ENCODE measurements at places on chromosomes 2 and 18. TPM values are rescaled to one million over a fixed set of nuclear protein-coding genes. Genes with fewer than 3 reads are reported as not detected.

The TRPM8 gene
- under 0.01 TPM for total RNA-seq

The DTNB gene
- total RNA-seq = 11.0 TPM

The SPEG gene
- total RNA-seq = 0.36 TPM

The KHK gene
- total RNA-seq = 2.8 TPM

The CWC22 gene
- total RNA-seq = 10.7 TPM

The ABCG5 gene
- total RNA-seq = 0.31 TPM

The DOK6 gene
- total RNA-seq = under 0.01 TPM

The MC5R gene
- not detected for total RNA-seq

The TCF23 gene
- total RNA-seq = not detected

The SH3YL1 gene
- 8.0 TPM for total RNA-seq

The POLR1B gene
- total RNA-seq = 24.7 TPM

The NETO1 gene
- not detected for total RNA-seq

The GLS gene
- 129 TPM for total RNA-seq

The PIEZO2 gene
- total RNA-seq = not detected

The PRSS56 gene
- total RNA-seq = under 0.01 TPM

The PHOSPHO2 gene
- total RNA-seq = 5.5 TPM

The IL1F10 gene
- not detected for total RNA-seq

The PROKR1 gene
- total RNA-seq = not detected

The MERTK gene
- total RNA-seq = 12.3 TPM

The ERICH2 gene
- total RNA-seq = not detected

The CCDC141 gene
- not detected for total RNA-seq

The FER1L5 gene
- not detected for total RNA-seq

The CCNYL1 gene
- total RNA-seq = 4.5 TPM

The NT5C1B gene
- total RNA-seq = not detected

The SPATS2L gene
- 53.0 TPM for total RNA-seq

The ZBTB7C gene
- under 0.01 TPM for total RNA-seq

The PROM2 gene
- total RNA-seq = under 0.01 TPM

The FAM110C gene
- total RNA-seq = not detected

The C2orf66 gene
- total RNA-seq = under 0.01 TPM

The COL6A3 gene
- total RNA-seq = 47.6 TPM

The TNFRSF11A gene
- 1.7 TPM for total RNA-seq

The IL1A gene
- total RNA-seq = not detected

The TGFA gene
- total RNA-seq = 0.15 TPM

The G6PC2 gene
- total RNA-seq = not detected

The PCARE gene
- under 0.01 TPM for total RNA-seq

The STAT4 gene
- total RNA-seq = 0.73 TPM

The CHRND gene
- total RNA-seq = not detected

The CNTNAP5 gene
- under 0.01 TPM for total RNA-seq

The MEX3C gene
- total RNA-seq = 57.8 TPM

The SNORC gene
- total RNA-seq = 2.8 TPM

The ITM2C gene
- total RNA-seq = 74.3 TPM

The ITGA4 gene
- 86.9 TPM for total RNA-seq

The NYAP2 gene
- total RNA-seq = not detected

The VWC2L gene
- total RNA-seq = not detected

The MYOM1 gene
- total RNA-seq = under 0.01 TPM

The EIF5B gene
- total RNA-seq = 20.6 TPM

The NAPG gene
- total RNA-seq = 46.9 TPM
